Activated naive CD4-positive, alpha-beta T cell (primary cell): ENCODE measurements at places on chromosomes 5 and 9.

DNA sequence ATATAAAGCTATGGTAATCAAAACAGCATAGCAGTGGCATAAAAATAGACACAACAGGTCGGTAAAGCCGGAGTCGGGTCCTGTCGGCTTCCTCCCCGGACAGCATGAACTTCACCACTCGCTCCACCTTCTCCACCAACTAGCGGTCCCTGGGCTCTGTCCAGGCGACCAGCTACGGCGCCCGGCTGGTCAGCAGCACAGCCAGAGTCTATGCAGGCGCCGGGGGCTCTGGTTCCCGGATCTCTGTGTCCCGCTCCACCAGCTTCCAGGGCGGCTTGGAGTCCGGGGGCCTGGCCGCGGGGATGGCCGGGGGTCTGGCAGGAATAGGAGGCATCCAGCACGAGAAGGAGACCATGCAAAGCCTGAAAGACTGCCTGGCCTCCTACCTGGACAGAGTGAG is 124.0 kb downstream of the CSNK1G3 start:
- no peak for DNase-seq

DNA sequence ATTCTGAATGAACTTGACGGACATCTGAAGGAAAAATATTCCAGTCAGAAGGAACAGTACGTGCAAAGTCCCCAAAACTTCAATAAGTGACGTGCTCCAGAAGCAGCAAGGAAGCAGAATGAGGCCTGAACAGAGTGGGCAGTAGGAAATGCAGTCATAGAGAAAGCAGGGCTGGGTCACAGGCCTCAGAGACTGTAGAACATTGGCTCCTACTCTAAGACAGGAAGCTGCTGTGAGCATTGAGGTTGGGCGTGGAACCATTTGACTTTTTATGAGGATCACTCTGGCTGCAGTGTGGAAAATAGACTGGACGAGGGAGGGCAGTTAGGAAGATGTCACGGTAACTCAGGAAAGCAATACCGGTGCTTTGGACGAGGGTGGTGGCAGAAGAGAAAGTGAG is 64.0 kb downstream of the DOCK8 start:
- DNase-seq = no peak

DNA sequence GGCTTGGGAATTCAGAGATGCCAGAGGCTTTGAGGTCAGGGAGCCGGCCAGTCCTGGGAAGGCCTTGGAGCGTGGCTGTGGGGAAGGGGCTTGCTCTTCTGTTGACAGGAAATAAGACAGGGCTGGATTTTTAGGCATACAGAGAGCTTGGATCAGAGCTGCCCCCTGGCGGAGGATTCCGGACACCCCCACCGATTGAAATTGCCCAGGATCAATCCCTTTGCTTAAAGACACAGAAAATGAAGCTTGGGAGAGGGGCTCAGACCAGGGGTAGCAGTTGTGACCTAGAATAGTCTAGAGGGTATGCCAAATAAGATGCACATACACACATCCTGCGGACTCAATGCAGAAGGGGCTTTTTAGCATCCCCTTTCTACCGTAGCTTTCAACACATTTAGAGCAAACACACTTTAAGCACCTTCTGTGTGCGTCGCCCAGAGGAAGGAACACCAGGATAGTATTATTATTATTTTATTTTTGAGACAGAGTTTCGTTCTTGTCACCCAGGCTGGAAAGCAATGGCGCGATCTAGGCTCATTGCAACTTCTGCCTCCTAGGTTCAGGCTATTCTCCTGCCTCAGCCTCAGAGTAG is 1.7 kb upstream of the NTMT1 start:
- DNase-seq = peak; percentile 67

GRCh38 chr5:142181547-142182163 is 73.1 kb downstream of the NDFIP1 start:
- DNase-seq = no peak

DNA sequence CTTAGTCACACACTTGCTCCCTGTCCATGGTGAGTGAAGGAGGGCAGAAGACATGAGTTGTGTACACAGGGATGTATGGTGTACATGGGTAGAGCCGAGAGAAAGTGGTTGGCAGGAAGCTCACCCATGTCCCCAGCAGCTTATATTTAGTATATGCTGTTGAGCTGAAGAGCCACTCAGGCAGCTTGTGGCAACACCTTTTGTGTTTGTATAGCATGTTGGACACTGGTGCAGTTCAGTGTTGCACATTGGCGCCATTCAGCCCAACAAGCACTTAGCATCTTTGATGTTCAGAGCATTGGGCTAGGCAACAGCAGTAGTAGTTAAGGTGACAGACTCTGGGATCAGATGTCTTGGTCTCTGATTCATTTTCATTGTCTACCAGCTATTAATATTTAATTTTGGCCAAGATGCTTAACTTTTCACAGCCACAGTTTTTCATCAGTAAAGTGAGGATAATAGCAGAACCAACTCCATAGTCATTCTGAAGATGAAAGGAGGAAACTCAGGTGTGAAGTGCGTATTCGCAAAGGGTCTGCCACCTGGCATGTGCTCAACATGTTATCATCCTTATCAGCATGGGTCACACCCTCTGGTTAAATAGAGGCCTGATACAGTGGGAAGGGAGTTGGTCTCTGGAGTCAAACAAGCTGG is 184.8 kb downstream of the NR3C1 start:
- no peak for DNase-seq

GRCh38 chr9:100662122-100662521 is 84.2 kb downstream of the CAVIN4 start:
- DNase-seq = no peak

DNA sequence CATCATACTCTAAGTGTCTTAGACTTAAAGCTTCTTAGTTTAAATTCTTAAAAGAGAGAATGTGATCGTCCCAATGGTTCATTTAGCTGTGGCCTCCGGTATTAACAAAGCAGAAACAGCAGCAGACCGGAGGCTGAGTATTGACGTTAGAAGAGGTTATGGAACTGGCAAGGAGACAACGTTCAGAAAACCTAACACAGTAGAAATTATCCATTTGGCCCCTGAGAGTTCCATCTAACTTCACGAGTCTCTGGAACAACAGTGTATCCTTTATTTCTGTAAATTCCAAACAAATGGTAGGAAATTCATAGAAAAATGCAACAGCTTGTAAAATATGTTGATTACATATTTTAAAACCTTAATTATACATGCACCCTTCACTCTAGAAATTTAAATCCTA is 107.3 kb upstream of the PTGER4 start:
- DNase-seq = no peak

DNA sequence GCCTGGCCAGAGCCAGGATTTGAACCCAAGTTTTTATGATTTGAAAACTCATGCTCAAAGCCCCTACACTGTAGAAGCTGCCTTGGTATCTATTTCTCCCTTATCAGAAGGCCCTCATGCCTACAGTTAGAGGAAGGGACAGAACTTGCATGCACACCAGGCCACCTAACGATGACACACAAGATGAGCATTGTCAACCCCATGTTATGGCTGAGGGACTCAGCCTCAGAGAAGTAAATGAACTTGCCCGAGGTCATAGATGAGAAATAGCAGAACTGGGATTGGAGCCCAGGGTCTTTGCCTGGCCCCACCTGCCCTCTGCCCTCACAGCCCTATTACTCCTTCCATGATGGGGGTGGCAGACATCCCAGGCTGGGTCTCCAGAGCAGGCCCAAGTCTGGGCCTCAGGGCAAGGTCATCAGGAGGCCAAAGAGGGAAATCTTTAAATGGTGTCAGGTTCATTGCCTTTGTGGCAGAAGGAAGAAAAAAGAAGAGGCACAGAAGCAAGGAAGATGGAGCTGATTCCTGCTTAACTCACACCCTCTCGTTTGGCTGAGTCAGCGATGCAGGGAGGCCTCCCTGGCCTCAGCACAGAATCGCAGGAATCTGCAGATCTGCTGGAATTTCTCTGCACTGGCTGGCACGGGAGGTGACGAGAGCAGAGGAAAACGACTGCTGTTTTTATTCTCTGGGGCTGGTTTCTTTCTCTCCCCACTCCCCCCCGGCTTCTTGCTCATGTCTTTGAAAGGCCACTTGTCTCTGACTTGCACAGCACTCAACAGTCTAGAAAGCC is 20.6 kb upstream of the CRB2 start:
- no peak for DNase-seq

- DNase-seq = no peak
These were observed 51.5 kb upstream of the SAP30L start for GRCh38 chr5:154394307-154394706.

DNA sequence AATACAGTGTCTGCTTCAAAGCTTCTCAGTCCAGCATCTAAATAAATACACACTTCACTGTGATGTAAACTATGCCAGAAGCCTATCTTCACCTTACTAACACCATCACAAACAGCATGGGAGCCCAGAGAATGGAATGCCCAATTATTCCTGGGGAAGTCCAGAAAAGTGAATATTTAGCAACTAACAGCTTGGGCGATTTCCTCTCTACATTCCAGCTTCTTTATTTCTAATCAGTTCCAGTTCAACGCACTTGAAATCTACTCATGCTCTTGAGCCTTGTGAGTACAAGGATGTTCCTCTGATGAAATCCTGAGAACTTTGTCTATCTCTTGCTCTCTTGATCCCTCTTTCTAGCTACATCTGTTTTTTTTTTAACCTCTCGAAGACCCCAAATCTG is 100.4 kb upstream of the C9orf72 start:
- no peak for DNase-seq
